ENCODE measurements at places on chromosomes 7 and 10.

GRCh38 chr10:60006062-60006461 lies 99.7 kb upstream of the CCDC6 start:
- ATAC-seq: no peak

GRCh38 chr7:112207765-112208164 lies 1.3 kb downstream of the ZNF277 start:
- ATAC-seq: no peak

- no peak for ATAC-seq
Observed at GRCh38 chr10:125368146-125368545, 207.8 kb upstream of the CTBP2 start.

DNA sequence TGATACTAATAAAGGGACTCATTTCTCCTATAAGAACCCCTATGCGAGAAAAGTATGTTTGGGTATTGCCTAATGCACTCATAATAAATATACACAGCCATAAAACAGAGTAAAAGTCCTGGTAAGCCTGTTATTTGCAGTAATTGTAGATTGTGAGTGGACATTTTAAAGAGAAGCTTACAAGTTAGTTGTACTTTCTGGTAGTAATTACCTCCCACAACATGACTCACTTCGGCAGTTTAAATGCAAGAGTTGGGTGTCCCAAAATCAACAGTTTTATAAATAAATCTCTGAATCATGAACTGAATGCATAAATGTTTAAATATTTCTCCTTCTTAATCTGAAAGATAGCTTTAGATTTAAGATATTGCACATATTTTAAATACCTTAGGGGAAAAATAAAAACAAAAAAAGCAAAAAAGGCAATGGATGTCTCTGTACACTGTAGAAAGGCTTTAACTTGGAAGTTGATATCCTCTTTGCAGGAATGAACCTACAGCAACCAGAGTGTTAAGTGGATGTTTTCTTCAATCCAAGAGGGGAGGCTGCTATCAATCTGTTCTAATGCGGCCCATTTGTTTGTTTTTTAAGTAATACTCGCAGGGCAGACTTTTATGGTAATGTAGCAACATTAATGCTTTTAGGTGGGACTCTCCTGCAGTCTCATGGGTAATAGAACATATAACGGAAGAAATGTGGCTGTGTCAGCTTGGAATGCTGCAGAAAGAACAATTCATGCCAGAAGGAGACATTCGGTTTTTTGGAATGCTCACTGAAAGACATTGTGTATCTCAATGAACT lies 57.3 kb upstream of the ZEB1 start:
- no peak for ATAC-seq

GRCh38 chr10:63200431-63200830 lies 67.3 kb downstream of the NRBF2 start:
- no peak for ATAC-seq

- ATAC-seq: no peak
Observed at GRCh38 chr10:96683065-96683464, 37.2 kb downstream of the PIK3AP1 start.

DNA sequence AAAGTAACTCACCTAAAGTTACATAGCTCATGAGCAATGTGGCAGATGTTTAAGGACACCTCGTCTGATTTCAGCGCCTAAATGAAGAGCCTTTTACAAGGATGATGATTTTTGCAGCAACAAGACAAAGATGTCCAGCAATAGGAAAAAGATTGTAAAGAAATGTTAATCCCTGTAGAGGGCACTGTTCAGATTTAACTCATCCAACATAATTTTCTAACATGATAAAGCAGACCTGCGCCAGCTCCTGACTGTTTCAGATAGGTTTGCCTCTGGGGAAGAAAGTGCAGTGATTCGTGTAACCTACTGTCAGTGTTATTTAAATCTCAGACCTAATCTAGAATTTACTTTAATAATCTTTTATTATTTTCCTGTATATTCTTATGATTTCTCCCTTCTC lies 595.2 kb downstream of the AUTS2 start:
- no peak for ATAC-seq

DNA sequence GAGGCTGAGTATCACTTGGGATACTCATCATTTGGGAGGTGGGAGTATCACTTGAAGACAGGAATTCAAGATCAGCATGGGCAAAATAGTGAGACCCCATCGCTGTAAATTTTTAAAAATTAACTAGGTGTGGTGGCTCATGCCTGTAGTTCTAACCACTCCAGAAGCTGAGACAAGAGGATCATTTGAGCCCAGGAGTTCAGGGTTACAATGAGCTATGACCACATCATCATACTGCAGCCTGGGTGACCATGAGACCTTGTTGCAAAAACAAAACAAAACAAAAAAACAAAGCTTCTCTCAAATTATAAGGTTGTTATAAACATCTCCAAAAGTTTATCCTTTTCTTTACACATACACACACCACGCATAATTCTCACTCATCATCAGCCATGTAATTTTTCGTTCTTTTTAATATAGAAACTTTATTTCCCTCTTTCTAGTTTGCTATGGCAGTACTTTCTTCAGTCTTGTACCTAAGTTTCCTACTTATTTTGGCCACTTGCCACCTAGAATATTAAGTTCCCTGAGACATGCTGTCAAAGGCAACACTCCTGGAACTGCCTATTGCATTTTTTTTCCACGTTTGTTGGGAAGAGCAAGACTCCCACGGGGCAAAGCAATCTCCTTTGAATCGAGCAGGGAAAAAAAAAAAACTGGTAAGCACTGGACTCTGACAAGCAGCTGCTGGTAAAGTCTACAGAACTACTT lies 37.1 kb downstream of the SKIDA1 start:
- ATAC-seq: no peak

DNA sequence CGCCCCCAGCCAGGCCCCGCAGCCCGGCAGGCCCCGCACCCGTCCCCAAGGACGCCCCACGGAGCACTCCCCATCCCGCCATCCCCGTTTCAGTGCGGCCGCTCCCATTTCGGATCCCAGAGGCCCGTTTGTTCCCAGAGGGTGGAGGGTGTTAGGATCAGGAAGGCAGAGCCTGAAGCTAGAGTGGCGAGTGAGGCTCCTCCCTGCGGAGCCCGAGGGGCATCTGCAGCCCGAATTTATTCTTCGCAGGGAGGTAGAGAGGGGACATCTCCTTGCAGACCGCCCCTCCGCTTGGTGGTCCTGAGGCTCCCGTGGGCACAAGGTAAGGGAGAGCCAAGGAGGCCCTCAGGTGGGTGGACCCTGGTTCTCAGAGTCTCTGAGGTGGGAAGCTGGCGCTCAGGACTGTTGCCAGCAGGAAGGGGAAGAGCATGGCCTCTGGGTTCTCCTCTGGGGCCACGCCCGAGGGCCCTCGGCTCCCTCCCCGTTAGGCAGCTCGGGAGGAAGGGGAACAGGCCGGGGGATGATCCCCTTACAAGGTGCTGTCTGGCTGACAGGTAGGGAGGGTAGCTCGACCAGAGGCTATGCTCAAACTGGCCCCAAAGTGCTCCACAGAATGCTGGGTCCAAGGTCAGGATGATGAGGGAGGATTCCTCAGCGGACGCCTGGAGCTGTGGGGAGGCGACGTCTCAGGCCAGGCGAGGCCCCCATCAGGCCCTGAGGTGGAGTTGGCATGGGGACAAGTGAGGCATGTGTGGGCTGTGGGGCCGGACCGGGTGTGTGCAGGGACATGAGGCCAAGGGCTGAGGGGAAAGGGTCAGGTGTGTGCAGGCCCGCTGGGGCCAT lies 17.4 kb downstream of the POLL start:
- peak; percentile 8 for ATAC-seq

- ATAC-seq: no peak
Observed at GRCh38 chr10:6177880-6178281, 24.9 kb upstream of the PFKFB3 start.
